RPMI8226 (cell line): ENCODE measurements at places on chromosomes 12 and 14.

- DNase-seq, result no peak
Observed at GRCh38 chr14:32940066-32940651, 1.5 kb downstream of the NPAS3 start.

DNA sequence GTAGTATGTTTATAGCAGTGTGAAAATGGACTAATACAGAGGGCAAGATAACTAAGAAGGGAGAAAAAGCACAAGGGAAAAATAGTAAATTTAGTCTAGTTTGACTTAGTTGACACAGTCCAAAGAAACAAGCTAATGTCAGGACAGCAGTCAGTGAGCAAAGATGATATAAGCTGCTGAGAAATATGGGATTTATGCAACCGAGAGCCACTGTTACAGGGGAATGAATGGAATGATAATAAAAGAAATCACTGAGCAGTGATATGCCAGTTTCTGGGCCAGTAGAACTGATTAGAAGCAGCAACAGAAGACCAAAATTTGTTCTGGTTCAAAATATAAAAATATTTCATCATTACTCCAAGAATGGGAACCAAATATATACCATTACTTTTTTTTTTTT lies 60.1 kb downstream of the R3HDM2 start:
- DNase-seq, result no peak

- DNase-seq, result no peak
Observed at GRCh38 chr14:81511111-81511904, 22.3 kb downstream of the SEL1L start.

GRCh38 chr14:104283197-104284106 lies 145.1 kb downstream of the KIF26A start:
- no peak for DNase-seq

- DNase-seq, result no peak
Observed at GRCh38 chr14:51533160-51533559, 118.5 kb upstream of the FRMD6 start.

GRCh38 chr12:105740970-105741725 lies 397.6 kb downstream of the NUAK1 start:
- DNase-seq, result peak; percentile 70

GRCh38 chr12:9134981-9135628 lies 19.4 kb upstream of the A2M start:
- DNase-seq, result peak; percentile 33

- peak; percentile 60 for DNase-seq
Observed at GRCh38 chr14:78598046-78598920, 428.1 kb downstream of the NRXN3 start.

DNA sequence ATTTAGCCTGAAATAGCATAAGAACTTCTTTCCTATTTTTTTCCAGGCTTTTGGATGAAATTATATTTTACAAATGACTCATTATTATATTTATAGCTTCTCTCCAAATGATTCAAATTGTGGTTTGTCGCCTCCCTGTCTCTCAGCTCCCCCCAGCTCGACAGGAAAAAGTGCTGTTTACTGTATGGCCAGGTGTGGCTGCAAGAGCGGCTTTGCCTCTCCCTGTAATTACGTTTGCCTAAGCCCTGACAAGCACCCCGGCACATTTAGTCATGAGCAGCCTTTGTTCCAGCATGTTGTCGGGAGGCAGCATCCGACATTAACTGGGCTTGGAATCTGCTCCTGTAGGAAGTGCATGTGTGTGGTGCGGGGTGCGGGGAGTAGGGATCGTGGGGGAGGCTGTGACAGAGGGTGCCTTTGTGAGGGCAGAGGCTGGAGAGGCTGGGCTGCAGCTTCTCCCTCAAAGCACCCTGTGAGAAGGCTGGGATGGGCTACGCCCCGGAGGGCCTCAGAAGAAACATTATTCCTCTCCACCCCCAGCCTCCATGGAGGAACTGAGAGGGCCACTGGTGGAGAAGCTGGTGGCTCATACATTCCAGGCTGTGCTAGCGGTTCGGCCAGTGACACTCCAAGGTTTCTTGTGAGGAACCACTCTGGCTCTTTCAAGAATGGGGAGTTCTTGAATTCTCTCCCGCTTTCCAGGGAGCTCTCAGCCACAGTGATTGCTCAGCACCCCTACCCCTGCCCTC lies 42.1 kb upstream of the CTDSP2 start:
- DNase-seq, result peak; percentile 72

DNA sequence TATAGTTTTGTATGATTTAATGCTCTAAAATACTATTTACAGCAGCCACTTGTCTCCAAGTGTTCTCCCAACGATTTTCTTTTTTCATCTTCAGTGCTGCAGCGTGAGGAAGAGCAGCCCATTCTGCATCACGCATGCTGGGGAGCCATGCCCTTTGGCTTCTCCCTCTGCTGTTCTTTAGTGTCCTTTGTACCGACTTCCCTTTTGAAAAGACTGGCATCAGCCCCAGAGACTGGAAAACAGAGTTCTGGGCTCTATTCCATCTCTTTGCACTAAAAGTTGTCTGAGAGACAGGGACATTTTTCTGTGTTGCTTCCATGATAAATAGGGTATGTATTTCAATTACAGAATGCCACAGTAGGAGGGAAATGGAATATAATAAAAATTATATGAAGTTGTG lies 105.1 kb downstream of the RERG start:
- no peak for DNase-seq
